ENCODE measurements at places on chromosomes 12 and 14.
A peak's percentile ranks its signal among the peaks of the same experiment; 100 is the strongest.

DNA sequence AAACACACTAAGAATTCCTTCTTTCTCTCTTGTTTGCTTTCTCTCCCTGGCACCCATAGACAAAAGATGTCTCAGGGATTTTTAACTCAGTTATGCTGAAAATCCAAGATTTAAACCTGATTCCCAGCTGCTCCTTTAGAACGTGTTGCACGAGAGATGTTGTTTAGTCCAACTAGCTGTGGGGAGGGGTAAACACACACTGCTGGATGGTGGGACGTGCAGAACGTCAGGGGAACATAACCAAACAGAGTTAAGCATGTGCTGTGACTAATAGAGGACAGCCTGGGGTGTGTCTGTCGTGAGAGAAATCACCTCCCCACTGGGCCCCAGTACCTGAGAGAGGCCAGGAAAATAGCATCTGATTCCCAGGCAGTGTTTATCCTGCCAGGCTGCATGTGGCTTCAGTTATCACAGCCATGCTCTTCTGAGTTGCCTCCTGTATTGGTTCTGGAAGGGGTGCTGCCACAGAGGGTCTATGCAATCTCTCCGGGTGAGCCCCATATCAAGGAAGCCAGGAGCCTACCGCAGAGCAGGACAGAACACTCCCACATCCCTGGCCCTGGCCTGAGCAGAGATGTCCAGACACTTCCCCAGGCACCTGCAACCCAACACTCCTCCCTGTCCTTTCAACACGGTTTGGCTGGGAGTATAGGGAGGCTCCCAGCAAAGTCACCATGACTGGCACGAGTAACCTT is 112.7 kb upstream of the EGLN3 start:
- DNase-seq, result no peak

- no peak for DNase-seq
Measured at GRCh38 chr14:20797164-20797563, 5.5 kb downstream of the RNASE1 start.

DNA sequence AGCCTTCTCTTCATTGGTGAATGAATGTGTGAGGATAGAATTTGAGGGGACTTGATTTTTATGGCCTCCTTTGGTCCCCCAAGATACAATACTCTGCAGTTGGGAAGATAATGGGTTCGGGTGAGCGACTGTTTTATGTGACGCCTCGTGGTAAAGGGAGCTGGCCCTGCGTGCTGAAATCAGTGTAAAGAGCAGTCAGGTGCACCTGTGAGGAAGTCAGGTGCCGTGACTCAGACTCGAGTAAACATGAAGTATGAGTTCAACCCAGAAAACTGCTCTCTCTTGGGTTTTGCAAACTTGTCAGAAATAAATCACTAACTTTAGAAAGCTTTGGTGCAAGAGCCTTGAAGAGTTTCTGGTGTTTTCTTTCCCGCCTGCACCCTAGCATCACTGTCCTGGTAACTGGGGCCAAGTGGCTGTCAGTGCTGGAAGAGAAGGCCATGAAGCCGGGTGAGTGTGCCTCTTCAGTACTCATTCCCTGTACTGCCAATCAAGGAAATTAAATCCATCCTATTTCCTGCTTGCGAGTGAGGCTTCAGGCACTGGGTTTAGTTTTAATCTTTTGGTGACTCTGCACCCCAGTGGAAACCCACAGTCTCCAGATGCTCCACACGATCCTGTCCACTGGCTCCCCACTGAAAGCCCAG is 59.2 kb downstream of the AACS start:
- DNase-seq, result no peak

DNA sequence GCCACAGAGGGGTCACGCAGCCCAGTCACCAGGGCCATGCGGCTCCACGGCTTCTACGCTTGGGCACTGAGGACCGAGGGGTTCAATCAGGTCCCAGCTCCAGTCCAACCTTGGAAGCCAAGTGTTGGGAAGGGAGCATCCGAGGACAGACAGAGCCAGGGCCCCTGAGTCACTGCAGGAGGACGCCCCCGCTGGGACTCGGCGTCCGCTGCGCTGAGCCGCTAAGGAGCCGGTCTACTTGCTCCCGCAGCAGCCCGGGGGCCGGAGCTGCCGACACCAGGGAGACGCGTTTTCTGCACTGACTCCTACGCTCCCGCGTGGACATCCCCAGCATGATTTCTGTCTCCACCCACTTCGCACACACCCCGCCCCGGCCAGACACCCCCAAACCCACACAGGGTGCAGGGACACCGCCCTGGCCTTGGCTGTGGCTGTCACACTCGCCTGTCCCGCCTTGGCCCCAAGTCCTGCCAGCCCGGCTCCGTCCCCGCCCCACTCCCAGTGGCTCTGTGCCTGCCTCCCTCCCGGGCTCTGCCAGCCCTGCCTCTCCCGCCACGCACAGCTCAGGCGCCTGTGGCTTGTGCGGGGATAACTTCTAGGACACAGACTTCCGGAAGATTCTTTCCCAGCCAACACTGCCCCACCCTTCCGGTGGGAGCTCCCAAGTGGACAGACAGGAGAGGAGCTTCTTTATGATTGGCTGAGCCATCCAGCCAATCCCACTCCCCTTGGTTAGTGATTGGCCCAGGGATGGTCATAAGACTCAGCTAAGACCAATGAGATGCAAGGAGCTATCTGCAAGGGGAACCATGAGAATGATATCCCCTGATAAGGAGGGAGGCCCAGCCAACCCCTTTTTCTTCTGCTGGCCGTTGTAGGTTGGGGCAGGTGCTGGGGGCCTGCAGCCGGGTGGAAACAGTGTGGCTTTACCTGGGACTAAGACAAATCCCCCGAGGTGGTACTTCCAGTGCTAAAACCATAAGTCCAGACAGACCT is 118.9 kb upstream of the SFSWAP start:
- no peak for DNase-seq

- no peak for DNase-seq
Measured at GRCh38 chr12:1738446-1738845, 47.6 kb downstream of the ADIPOR2 start.

DNA sequence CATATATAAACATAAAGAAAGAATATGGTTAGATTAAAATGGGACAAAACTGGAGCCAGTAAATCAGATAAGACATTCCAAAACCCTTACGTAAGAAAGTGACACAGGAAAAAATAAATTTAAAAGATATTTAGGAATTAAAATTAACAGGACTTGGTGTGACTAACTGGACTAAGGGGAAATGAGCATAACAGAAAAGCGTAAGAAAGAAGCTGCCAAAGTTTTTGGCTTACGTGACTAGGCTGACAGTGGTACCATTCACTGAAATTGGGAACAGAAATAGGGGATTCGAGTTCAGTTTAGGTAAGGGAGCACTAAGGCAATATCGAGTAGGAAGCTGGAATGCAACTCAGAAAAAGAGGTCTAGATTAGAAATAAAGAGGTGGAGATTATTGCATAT is 7.8 kb downstream of the CDK17 start:
- no peak for DNase-seq

GRCh38 chr12:9034095-9034494 is 44.7 kb downstream of the KLRG1 start:
- no peak for DNase-seq

GRCh38 chr12:76948879-76949278 is 70.1 kb upstream of the CSRP2 start:
- DNase-seq, result no peak

- DNase-seq, result no peak
Measured at GRCh38 chr12:6962285-6963015, 8.0 kb downstream of the PHB2 start.

DNA sequence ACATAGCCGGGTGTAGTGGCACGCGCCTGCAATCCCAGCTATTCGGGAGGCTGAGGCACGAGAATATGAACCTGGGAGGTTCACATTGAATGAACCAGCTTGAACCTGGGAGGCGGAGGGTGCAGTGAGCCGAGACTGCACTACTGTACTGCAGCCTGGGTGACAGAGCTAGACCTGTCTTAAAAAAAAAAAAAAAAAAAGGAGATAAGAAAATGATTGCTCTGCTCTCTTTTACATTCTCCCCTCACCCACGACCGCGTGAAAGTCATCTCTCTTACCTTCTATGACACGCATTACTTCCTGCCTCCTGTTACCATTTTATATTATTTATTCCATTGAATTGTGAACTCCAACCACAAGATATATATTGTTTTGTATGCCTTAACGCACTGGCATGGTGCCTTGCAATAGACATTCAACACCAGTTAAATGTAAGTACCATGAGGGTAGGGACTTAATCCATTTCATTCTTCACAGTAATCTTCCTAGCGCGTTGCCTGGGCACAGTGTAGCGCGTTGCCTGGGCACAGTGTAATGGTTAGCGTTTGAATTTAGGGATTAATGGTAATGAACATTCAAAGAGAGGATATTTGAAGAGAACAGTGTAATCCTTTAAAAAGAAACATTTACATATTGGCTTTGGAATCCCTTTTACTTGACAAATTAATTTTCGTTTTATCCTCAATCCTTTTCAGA is 2.7 kb downstream of the RAP1B start:
- no peak for DNase-seq

GRCh38 chr12:132151145-132151765 is 7.0 kb downstream of the NOC4L start:
- DNase-seq, result no peak

GRCh38 chr14:101232340-101233020 is 328.8 kb upstream of the DIO3 start:
- peak; percentile 54 for DNase-seq

GRCh38 chr12:105899589-105899988 is 239.2 kb downstream of the NUAK1 start:
- no peak for DNase-seq

- DNase-seq, result no peak
Measured at GRCh38 chr12:2649201-2650030, 145.4 kb upstream of the FKBP4 start.

- DNase-seq, result no peak
Measured at GRCh38 chr12:15708396-15709076, 80.7 kb downstream of the EPS8 start.

- DNase-seq, result no peak
Measured at GRCh38 chr12:88998421-88998820, 353.9 kb downstream of the DUSP6 start.

- DNase-seq, result no peak
Measured at GRCh38 chr12:28937196-28937595, 211.9 kb upstream of the FAR2 start.

DNA sequence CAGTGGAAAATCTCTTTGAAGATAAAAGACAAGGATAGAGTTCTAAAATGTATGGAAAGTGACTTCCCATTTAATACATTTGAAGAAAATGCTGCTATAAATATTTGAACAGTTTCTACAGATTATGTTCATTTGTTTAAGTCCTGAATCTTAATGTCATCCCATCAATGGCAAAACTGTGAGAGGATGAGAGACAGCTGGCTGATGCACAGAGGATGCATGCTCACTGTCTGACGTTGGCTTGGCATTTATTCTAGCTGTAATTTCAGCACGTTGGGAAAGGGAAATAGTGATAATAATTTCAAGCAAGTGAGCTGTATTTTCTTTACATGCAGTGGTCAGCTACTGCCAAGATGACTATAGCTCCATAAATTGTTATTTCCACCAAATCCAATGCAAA is 40.5 kb downstream of the PPFIA2 start:
- DNase-seq, result no peak

DNA sequence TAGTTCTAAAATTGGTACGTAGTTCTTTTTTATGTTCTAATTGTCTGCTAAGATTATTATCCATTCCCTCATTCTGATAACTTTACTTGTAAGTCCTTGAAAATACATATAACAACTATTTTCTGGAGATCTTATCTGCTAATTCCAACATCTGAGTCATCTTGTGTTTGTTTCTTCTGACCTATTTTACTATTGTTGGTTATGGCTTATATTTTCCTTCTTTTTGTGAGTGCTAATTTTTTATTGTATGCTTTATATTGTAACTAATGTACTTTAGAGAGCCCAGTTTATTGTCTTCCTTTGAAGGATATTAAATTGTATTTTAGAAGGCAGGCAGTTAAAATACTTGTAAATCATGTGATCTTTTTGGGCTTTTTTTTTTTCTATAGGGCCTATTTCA is 149.3 kb upstream of the LRFN5 start:
- no peak for DNase-seq

DNA sequence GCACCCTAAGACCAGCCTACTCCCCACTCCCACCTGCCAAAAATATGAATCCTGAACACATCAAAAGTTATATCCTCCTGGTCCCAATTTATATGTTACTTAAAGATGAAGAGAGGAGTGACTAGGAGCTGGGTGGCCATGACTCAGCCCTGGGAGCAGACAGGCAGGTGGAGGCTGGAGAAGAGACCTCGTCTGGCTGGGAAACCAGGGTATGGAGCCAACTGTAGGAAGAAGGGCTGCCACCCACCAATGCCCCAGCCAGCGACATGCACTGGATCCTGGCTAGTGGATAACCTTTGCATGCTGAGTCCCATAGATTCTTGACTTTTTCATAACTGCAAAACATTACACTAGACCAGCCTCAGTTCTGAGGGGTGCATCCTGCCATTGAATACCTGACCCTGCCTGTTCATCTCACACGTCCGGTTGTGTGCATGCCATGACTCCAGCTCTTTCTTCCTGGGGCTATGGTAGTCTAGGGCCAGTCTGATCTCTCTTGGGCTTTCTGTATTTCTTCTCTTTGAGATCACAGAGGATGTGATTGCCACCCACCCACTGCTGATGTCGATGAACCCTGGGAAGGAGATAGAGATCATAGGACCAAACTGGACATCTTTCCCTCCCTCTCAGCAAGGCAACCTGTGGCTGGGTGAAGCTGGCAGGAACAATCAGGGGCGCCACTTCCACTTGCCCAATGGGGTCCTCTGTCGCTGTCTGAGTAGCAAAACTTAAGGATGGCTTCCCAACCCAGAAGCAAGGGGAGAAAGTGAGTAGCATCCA is 69.6 kb upstream of the DDX11 start:
- DNase-seq, result no peak

GRCh38 chr14:45526715-45527549 is 273.9 kb upstream of the MIS18BP1 start:
- DNase-seq, result no peak

- no peak for DNase-seq
Measured at GRCh38 chr12:120640861-120641833, 721 bp downstream of the CABP1 start.

DNA sequence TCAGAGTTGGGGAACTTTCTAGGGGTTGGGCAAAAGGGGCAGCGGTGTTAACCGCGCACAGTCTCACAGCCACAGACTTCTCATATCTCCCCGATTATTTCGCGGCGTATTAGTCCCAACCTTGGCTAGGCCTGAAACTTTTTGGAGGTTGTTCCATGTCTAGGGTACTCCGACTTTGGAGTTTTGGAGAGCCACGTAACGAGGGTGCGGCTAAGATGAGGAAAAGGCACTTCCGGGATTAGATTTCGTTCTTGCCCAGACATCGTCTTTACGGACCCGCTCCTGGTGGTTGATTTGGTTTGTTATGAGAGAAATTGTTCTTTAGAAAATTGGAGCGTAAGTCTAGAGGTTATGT is 513 bp downstream of the CCNK start:
- DNase-seq, result no peak

DNA sequence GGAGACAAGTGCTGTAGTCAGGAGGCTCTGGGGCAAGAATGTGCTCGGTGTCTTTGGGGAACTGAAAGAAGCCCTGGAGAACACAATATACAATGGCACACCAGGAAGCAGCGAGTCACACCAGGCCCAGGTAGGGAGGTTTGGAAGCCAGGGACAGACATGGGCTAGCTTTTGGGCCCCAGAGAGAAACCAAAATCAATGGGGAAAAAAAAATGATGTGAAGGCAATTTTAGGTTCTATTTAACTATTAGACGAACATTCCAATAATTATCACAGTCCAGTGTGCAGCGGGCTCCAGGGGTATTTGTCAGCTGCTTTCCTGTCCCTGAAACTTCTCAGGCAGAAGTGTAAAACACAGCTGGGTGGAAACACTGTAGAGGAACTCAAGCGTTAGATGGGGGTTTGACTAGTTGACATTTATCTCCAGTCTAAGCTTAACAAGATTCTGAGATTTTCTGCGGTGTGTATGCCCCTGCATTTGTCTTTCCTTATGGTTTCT is 21.8 kb upstream of the EGLN3 start:
- DNase-seq, result no peak

GRCh38 chr12:5467931-5468330 is 36.0 kb downstream of the NTF3 start:
- no peak for DNase-seq

Measured in posterior cingulate gyrus (tissue), 11 donors.